Mesenteric fat pad (tissue), 1 donor: ENCODE measurements at places on chromosomes 3 and 15. TPM values are rescaled to one million over a fixed set of nuclear protein-coding genes. Genes with fewer than 3 reads are reported as not detected.
A peak's percentile ranks its signal among the peaks of the same experiment; 100 is the strongest.

DNA sequence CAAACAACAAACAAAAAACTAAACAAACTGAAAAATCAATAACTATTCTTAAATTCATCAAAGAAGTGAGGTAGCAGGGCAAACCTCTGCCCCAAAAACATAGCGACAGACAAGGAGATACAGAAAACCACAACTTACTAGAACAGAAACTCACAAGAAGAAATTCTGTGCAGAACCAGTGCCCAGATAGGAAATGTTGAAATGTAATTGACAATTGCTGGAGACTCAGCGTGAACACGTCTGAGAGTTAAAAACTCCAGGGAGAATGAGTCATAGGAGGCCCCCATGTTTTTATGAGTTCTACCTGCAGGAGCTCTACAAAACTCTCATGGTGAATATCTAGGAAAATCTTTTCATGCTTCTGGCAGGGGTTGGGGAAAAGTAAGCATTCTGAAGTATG lies 95.5 kb upstream of the SETMAR start:
- no peak for DNase-seq

DNA sequence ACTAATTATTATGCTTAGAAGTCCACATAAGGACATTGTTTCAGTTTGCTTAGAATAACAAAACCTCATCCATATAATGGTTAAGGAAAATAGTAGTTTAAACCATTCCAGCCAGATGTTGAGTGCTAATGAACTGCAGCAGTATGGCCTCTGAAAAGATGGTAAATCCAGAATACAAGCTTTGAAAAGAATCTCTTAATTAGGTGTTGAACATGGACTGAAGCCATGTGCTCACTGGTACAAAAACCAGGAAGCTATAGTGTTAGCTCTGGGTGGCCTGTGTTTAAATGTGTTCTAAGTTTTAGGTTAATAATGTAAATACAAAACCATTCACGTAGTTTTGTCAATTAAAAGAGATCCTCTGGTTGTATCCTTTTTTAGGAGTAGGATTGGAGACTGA lies 78.2 kb downstream of the GALK2 start:
- DNase-seq = no peak

DNA sequence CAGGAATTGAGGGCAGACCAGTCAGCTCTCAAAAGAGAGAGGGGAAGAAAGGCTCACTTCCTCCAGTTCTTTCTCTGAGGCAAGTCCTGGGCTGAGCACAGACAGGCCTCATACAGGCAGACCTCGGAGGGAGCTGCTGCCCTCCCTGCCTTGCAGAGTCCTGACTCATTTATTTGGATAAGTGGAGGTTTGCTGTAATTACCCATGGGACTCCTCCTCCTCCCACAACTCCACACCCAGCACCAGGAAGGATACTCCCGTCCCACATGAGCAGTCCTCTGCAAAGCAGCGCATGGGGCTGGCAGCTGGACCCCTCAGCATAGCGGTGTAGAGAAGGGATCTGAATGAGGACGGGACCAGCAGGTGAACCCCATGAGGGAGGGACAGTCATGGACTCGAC lies 13.4 kb upstream of the SCN10A start:
- DNase-seq = no peak

DNA sequence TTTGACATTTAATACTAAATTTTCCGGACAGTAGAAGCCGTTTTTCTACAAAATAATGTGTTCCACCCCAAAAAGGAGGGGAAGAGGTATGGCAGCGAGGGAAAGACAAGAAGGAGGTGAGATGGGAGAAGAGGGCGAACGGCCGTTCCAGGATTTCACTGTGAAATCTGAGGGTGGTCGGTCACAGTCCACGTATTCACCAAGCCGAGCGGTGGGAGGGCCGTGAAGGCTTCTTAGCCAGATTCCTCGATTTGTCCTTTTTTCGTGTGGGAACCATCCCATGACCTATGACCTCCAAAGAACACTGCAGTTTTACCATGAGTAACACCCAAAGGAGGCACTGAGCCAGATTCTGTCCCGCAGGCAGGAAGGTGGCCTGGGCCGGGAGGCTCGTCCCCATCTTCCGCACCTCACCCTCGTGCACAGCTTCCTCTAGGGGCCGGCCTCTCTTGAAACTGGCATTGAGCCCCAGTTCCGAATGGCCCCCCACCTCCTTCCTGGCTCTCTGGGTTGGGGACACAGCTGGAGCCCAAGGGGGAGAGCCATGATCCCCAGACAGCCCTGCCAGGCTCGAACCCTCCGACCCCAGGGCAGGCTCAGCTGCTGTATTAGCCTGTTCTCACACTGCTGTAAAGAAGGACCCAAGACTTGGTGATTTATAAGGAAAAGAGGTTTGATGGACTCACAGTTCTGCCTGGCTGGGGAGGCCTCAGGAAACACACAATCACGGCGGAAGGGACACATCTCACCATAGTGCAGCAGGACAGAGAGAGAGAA lies 23.7 kb downstream of the XXYLT1 start:
- DNase-seq = peak; percentile 45

DNA sequence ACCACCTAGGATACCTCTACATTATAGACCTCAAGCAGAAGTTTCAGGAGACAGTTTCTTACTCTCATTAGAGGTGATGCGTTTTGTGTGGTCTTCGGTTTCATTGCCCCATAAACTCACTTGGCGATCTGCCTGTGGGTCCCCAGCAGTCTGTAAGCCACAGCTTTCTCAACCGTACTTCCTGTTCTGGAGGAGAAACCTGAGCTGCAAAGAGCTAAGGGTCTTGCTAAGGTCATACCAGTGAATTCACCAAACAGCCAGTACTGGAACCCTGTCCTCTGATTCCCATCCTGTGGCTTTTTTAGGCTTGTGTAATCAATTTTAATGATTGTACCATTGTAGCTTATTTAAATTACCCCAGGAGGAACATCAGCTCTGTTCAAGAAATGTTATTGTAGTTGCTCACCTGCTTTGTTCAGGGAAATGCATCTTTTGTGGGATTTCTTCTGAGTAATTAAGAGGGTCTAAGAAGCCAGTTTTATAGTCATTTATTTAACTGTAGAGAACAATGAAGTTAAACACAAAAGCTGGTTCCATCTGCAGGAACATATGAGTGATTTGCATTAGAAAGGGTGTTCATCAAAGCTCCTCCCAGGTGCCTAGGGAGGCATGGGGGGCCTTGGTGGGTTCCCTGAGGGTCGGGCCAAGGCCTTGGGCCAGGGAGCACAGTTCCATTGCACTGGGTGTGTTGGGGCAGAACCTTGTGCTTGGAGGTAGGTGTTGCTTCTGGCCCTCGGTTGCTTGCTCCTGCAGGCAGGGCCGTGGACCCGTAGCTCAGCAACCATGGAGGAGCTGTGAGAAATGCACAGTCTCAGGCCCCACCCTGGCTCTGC lies 69.6 kb downstream of the APBA2 start:
- peak; percentile 80 for DNase-seq

DNA sequence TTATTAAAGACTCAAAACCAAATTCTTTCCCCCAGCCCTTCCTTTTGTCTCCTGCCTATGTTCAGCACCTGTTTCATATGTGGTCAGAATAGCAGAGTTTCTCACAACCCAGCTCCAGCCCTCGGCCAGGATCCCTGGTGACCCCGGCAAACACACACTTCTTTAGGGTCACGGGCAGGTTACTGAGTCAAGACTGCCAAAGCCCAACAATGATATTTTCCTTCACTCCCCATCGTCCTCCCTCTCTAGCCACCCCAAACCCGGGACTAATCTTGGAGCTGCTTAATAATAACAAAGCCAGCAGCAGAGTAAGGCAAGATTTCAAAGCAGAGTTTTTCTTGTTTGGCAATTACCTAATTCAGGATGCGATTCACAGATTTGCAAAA lies 25.5 kb downstream of the RARB start:
- DNase-seq = no peak

Gene C2CD4A
- total RNA-seq = not detected

Gene GOLGA8M
- total RNA-seq = 5.8 TPM

Gene ZKSCAN7
- total RNA-seq = 2.7 TPM

Gene ZNF774
- total RNA-seq = 0.84 TPM

Gene RBP2
- 5.3 TPM for total RNA-seq
